Stimulated activated CD4-positive, alpha-beta T cell treated with anti-CD3 and anti-CD28 coated beads, Interleukin-1b, Interleukin-23, amount 100 ng/mL, for 1 hour (primary cell): ENCODE measurements at places on chromosomes 13 and 19.

GRCh38 chr13:49124693-49125304, 95.3 kb upstream of the MLNR start:
- DNase-seq = no peak

- DNase-seq = no peak
These were observed 22.8 kb downstream of the VSTM2B start for GRCh38 chr19:29548483-29549085.

GRCh38 chr19:50036908-50037307, 11.1 kb downstream of the ZNF473 start:
- no peak for DNase-seq

- DNase-seq = peak; percentile 89
These were observed 49.9 kb downstream of the AP1M1 start for GRCh38 chr19:16247353-16248182.

GRCh38 chr19:42601811-42602443, 7.2 kb upstream of the CEACAM8 start:
- no peak for DNase-seq

DNA sequence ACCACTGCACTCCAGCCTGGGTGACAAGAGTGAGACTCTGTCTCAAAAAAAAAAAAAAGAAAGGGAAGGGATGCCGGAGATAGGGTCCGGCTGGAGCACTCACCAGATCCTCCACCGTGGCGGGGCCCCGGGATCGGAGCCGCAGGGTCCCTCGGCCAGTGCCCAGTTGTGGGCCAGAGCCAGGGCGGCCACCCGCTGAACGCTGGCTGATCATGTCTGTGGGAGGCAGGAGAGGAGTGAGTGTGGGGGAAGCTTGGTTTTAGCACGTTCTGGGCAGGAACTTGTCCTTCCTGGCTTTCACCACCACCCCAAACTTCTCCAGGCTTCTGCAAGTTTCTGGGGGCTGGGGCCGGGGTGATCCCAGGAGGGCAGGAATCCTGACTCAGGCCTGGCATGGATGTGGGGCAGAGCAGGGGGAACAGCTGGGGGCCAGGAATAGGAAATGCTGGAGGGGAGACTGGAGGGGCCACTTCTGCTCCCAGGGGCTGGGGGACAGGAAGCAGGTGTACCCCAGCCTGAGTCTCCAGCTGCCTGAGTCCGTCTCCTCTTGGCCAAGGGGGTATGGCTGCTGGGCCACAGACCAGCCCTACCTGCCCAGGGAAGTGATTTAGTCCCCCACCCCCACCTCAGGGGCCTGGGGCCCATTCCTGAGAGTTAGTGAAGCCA, 4.3 kb upstream of the PTGER1 start:
- DNase-seq = no peak

DNA sequence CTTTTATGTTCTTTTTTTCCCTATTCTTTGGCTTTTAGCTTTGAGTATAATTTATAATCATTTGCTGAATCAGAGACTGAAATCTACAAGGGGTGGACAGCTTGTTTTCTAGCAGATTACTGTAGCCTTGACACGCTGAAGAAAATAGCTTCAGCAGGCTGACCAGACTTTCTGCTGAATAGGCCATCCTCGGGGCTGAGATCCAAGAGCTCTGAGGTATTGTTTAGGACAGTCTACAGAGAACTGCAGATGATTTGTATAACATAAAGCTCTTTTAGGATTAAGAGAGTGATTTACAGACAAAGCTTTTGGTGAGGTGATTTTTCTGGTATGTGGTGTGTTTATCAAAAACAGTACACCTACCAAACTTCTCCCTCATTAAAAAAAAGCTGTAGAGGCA, 16.8 kb downstream of the POLR1D start:
- no peak for DNase-seq
